ENCODE measurements at places on chromosomes 7 and 10.

GRCh38 chr7:150974468-150975391, 3.4 kb downstream of the KCNH2 start:
- DNase-seq, result no peak

GRCh38 chr7:36129048-36129534, 24.0 kb upstream of the EEPD1 start:
- DNase-seq, result peak; percentile 89

DNA sequence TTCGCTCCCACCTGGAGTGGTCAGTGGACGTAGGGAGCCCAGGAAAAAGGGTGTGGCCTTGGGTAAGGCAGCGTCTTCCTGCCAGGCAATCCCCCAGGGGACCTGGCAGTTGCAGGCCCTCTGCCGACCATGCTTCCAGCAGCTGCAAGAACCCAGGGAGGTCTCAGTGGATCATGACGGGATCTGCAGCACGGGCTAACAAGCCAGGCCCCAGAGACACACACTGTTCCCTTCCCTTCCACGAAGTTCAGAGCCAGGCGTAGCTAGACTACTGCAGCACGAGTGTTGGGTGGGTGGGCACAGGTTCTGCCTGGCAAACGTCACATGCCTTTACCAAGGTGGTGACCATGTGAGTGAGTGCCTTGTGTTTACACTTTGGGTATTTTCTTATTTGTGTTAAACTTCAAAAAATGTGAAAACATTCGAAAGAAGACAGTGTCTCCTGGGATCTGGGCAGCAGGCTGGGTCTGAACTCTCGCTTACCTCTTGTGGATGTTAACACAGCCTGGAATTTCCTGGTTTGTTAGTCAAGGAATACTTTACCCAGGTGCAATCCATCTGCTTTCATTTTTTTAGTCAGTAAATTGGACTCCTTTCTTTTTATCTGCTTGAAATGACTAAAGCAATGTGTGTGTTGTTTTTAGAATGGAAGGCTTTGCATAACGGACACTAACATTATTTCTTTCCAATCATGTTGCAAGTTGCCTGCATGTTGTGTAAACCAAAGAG, 48.2 kb upstream of the VIPR2 start:
- no peak for DNase-seq

- DNase-seq, result no peak
Observed at GRCh38 chr7:83466956-83467355, 182.0 kb downstream of the SEMA3E start.

DNA sequence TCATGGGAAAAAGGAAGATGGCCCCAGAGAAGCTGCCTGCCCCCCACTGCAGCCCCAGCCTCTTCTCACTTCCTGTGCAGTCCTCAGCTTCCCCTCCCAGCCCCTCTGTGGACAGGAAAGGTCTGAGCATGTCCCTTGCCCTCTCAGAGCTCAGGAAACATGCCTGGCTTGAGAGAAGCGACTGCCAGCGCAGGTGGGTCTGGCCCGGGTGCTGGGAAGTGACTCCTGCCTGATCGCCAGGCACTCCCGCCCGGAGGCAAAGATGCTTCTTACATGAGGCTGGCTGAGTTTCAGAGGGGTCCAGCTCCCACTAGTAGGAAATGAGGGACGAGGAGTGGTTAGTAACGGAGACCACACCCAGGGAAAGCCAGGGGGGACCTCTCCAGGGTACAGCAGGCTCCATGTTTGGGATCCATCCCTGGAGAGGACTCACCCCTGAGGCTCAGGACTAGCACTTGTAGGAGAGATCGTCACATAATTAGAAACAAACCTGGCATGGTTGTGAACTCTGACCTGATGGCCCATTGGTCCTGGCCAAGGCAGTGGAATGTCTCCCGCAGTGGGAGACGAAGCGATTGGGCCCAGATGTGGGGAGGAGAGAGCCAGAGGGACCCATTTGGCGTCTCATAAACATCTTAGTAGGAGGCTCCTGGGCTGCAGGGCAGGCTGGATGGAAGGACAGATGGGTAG, 12.3 kb downstream of the ELN start:
- DNase-seq, result no peak

DNA sequence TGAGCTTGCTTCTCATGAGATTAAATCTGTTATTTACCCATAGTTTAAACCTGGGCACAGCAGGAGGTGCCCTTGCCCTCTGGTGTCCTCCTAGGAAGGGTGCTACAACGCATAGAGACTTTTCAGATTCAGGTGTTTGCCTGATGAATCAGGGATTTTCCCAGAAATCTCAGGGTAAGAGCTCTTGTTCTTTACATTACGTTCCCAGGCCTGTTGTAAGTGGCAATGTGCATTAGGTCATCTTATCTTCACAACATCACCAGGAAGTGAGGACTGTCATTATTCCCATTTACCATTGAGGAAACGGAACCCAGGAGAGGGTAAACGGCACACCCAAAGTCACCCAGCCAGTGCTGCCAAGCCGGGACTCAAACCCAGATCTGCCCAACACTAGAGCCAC, 73.0 kb downstream of the NHLRC2 start:
- DNase-seq, result no peak

GRCh38 chr10:75435291-75435690, 3.9 kb downstream of the LRMDA start:
- no peak for DNase-seq

DNA sequence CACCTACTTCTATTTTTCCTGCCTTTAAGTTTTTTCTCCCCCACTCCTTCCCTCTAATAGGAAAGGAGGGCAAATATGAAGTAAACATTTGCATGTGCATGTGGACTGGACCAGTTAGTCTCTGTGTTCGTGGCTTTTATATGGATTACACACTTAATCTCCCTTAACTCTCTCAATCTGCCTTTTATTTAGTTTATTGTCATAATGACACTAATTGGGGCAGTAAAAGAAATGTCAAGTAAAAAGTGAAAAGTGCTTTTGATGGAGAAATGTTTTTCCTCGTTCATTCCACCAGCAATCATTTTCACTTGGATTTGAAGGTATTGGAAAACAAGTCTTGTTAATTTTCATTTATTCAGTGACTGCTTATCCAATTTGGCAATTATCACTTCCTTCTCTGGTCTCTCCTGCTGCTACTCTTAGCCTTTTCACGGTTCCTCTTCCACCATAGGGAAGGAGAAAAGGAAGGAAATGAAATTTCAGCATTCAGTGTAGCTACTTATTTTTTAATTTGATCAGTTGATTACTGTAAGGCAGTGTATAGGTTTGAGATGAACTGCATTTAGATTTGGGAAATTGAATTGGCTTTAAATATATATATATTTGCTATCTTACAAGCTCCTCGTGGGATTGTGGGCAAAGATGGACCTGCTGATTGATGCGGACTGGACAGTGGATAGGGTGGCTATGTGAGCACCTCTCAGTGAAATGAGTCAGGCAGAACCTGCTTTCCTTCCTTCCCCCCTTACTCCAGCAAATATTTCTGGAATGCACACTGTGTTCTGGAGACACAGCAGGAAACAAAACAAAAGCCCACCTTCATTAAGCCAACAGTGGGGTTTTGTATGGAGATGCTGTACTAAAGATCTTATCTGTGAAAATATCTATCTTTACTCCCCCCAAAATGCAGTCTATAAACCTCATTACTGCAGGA, 77.5 kb downstream of the LRRC4 start:
- DNase-seq, result no peak

GRCh38 chr10:13672548-13672947, 85.8 kb downstream of the PRPF18 start:
- DNase-seq, result no peak

DNA sequence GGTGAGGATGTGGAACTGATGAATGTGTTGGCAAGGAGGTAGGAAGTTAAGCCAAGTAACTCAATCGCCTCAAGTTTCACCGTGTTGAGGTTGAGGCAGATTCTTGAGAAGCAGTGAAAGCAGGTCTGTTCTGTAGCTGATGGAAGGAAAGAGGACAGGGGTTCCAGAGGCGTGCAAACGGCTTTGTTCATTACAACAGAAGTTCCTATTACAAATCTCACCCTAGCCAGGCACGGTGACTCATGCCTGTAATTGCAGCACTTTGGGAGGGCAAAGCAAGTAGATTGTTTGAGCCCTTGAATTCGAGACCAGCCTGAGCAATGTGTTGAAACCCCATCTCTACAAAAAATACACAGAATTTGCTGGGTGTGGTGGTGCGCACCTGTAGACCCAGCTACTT, 36.9 kb upstream of the PTF1A start:
- DNase-seq, result no peak

GRCh38 chr10:79984851-79985250, 35.9 kb upstream of the SFTPD start:
- no peak for DNase-seq

DNA sequence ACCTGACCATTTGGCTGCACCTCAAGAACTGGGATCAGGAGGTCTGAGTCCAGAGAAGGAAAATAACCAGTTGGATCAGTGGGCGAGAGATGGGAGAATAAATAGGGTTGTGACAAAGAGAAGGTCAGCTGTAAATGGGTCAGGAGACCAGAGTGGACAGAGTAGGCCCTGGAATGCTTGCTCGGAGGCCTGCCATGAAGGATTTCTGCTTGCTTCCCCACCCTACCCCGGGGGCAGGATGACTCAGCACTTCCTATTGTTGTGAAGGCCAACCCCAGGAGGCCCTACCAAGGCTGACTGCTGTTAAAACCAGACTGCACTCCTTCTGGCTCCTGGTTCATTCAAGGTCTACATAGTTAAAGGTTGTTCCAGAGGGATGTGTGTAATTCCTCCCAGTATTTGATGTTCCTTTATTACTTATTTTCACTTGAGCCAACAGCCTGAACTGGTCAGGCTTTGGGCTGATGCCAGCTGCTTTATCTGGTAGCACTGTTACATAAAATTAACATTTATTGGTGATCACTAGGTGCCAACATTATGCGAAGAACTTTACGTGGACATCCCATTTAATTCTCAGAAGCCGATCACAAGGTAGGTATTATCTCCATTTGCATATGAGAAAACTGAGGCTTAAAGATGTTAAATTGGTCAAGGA, 27.3 kb upstream of the IFRD1 start:
- peak; percentile 79 for DNase-seq
